Endodermal cell (in vitro differentiated cells): ENCODE measurements at places on chromosomes 4 and X. TPM values are rescaled to one million over a fixed set of nuclear protein-coding genes. Genes with fewer than 3 reads are reported as not detected.

UGT2B15 gene
- not detected in 2 replicates for total RNA-seq

ASMT gene
- total RNA-seq: not detected in 2 replicates

DNA sequence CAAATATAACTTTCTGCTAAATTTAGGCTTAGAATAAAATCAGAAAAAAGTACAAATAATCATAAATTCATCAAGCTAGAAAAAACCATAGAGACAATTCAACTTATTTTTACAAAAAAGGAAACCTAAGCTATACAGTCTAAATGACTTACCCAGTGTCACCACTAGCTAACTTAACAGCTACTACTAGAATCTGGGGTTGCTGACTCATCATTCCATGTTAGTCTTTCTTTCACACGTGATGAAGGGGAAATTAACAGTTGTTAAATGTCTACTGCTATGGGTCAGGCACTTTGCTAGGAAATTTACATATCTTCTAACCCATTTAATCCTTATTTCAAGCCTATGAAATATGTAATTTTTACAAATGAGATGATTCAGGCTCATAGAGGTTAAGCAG lies 349.3 kb upstream of the GALNT7 start:
- H3K4me3 ChIP-seq: no peak overlapping the region
- no peak for DNase-seq
- H3K36me3 ChIP-seq: no peaks in the 10 kb centered on the region

DNA sequence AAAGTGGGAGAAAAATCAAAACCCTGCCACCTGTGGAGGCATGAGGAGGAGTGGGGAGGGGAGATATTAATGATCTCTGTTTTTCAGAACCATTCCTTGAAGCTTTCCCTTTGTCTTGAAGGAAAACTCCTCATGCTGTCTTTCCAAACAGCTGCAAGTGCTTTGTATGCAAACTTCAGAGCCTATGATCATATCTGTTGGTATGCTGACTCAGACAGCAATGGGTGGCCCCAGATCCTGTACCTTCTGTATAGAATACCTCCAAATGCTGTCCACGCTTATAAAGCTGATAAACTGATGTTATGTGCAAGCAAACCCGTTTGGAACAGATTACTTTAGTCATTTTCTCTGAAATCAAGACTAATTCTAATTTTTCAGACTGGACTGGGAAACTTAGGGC lies 31.9 kb downstream of the BMP15 start:
- no peak for DNase-seq
- no peaks in the 10 kb centered on the region for H3K27me3 ChIP-seq
- no peak overlapping the region for H3K27ac ChIP-seq
- H3K36me3 ChIP-seq: no peaks in the 10 kb centered on the region
